ENCODE measurements at places on chromosomes 3 and 15.
A peak's percentile ranks its signal among the peaks of the same experiment; 100 is the strongest.

- no peak for DNase-seq
Observed at GRCh38 chr3:164577667-164578210, 500.6 kb downstream of the SI start.

- DNase-seq, result peak; percentile 22
Observed at GRCh38 chr15:66894986-66895780, 170.2 kb upstream of the SMAD3 start.

GRCh38 chr3:16090024-16090423 is 84.5 kb upstream of the GALNT15 start:
- DNase-seq, result peak; percentile 99

- DNase-seq, result no peak
Observed at GRCh38 chr15:55694652-55695150, 48.3 kb downstream of the PRTG start.

DNA sequence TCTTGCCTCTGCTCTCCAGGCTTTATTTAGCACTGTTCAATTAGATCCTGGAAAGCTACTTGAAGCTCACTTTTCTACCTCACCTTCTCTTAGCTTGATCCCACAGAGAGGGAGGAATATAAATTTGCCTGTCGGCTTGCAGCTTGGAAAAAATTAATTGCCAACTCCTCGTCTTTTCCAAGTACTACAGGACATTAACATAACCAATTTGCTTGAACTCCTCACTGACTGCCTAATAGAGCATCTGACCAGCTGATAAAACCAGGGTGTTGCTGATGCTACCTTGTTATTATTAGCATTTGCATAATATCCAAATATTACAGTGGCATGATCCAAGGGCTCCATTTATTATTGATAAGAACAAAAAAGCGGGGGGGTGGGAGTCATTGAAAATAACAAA is 561.8 kb downstream of the MCTP2 start:
- no peak for DNase-seq

GRCh38 chr3:41307065-41307464 is 107.8 kb downstream of the CTNNB1 start:
- no peak for DNase-seq

GRCh38 chr3:192307631-192308030 is 419.7 kb downstream of the FGF12 start:
- DNase-seq, result no peak

DNA sequence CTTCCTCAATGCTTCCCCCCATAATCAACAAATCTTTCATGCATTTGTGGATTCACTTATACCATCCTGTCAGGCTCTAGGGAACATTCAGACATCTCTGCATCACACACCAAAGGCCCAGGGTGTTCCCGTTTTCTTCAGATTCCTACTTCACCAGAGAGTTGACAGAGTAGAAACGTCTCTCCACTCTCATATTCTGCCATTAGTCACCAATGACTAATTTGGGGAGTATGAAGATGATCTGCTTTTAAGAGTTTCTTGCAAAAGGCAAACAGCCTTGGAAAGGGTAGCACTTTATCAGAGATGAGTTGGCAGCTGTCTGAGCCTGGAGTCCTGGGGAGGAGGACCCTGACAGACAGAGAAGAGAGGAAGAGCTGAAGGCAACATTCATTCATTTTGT is 55.8 kb upstream of the DGKG start:
- DNase-seq, result peak; percentile 79

DNA sequence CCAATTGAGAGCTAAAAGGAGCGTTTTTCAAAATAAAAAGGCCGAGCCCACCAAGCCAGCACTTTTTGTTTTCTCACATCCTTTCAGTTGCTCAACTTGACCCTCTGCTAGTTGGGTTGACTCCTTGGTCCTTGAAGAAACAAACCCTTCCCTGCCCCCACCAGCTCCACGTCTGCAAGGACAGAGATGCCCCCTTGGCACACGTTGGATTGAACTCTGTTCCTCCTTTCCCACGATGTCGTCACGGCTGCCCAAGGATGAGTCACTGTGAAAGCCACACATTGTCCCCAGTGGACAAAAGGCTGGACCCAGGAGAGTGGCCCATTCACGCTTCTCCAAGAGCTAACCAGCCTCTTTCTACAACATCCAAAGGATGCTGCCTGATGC is 43.0 kb upstream of the SPATA12 start:
- DNase-seq, result no peak

- DNase-seq, result no peak
Observed at GRCh38 chr15:90400005-90400758, 12.1 kb downstream of the IQGAP1 start.

- DNase-seq, result no peak
Observed at GRCh38 chr3:33458446-33458845, 18.2 kb upstream of the UBP1 start.

DNA sequence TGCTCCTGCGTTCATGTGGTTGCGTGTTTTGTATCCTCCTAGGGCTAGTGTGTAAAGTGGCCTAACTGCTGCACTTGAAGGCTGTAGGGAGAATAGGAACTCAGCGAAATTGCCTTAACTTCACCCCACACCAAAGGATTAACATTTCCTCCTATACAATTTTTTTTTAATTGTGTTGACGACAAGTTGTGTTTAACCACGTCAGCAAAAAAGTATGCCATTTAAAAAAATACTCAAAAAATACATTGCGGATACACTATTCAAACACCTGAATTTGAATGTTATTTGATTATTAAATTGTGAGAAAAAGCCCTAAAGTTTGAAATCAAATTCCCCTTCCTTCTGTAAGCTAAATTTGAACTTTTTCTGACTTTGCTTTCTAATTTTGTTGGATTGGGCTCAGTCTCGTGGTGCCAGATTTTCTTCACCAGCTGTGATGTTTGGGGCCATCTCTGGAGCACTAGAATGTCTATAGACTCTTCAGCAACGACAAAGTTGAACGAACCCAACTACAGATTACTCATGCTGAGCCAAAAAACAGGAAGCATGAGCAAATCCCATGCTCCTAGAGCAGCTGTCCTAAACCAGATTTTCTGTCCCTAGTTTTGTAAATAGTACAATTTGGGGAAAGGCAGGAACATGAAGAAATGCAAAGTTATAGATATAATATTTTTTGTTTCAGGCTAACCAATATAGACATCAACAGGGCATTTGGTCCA is 8.1 kb upstream of the SLC9A9 start:
- DNase-seq, result no peak

- DNase-seq, result peak; percentile 62
Observed at GRCh38 chr3:132641837-132642538, 17.6 kb downstream of the ACAD11 start.

- DNase-seq, result no peak
Observed at GRCh38 chr3:45606991-45607712, 12.6 kb downstream of the LIMD1 start.

- DNase-seq, result peak; percentile 93
Observed at GRCh38 chr3:15205934-15206661, at the start of gene CAPN7. TSS of gene CAPN7 (plus strand) at chr3:15206246. CDS start at chr3:15206496, 250 bp downstream.

DNA sequence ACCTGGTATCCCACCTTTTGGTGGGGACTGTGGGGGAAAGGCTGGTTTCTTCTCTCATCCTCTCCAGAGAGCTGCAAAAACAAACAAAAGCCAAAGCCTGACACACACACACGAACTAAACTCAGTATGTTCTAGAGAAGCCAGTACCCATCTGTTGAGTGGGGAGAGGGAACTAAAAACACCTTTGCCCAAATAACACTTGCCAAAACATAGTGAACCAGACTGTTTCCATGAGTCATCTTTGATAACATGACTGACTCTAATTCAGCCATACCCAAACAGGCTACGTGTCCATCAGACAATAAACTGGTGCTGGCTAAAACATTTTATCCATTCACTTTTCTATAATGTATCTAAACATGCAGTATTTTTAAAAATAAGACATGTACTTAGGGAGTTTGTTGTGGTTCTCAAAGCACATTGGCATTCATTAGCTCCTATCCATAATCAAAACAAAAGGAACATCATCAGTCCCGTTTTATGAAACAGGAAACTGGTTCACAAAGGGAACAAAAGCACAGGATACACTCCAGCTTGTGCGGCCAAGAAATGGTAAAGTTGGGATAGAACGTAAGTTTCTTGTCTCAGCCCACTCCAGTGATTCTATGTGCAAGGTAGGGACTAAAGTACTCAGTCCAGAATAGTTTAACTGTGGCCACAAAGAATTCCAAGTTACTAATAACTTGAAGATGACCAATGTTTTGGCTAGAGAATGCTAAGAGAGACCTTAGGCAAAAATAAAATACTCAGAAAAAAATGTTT is 16.1 kb downstream of the LYSMD2 start:
- peak; percentile 18 for DNase-seq

- no peak for DNase-seq
Observed at GRCh38 chr3:120597445-120598049, 1.4 kb downstream of the NDUFB4 start.

All from AG10803 (cell line).